ENCODE measurements at places on chromosomes 5 and 9. TPM values are rescaled to one million over a fixed set of nuclear protein-coding genes. Genes with fewer than 3 reads are reported as not detected.

Gene SMIM33
- total RNA-seq, result not detected

Gene TMOD1
- 60.3 TPM for total RNA-seq

Gene GARIN3
- not detected for total RNA-seq

- peak; percentile 27 for DNase-seq
Observed at GRCh38 chr9:27303219-27303618, 6.3 kb upstream of the EQTN start.

DNA sequence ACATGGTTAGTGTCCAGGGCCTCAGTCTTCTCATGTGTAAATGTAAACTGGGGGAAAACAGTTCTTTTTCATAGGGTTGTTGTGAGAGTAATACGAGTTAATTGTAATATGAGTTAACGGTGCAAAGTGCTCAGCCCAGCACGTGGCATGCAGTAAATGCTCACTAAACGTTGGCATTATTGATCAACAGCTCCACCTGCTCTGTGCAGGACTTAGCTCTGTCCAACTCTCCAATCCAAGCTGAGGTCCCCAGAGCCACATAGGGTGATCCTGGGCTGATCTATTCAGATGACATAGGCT is 28.3 kb downstream of the SPOCK1 start:
- no peak for DNase-seq

All from myocyte (in vitro differentiated cells).